ENCODE measurements at places on chromosomes 7 and 10.
A peak's percentile ranks its signal among the peaks of the same experiment; 100 is the strongest.

DNA sequence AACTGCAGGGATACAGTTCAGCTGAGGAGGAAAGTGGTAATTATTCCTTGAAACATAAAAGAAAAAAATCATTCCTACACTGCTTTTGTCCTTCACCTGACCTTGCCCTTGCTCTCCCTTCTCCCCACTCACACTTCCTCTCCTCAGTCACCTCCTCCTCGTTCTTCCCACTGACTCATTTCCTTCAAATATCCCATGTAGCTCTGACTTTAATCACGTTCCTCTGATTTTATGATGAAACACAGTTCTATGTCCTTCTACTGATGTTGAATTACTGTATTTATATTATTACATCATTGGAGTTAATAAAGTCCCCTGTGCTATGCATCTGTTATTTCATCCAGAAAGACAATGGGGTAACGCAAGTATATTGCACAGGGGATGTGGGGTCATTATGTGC, 575.6 kb downstream of the POM121L12 start:
- no peak for DNase-seq

DNA sequence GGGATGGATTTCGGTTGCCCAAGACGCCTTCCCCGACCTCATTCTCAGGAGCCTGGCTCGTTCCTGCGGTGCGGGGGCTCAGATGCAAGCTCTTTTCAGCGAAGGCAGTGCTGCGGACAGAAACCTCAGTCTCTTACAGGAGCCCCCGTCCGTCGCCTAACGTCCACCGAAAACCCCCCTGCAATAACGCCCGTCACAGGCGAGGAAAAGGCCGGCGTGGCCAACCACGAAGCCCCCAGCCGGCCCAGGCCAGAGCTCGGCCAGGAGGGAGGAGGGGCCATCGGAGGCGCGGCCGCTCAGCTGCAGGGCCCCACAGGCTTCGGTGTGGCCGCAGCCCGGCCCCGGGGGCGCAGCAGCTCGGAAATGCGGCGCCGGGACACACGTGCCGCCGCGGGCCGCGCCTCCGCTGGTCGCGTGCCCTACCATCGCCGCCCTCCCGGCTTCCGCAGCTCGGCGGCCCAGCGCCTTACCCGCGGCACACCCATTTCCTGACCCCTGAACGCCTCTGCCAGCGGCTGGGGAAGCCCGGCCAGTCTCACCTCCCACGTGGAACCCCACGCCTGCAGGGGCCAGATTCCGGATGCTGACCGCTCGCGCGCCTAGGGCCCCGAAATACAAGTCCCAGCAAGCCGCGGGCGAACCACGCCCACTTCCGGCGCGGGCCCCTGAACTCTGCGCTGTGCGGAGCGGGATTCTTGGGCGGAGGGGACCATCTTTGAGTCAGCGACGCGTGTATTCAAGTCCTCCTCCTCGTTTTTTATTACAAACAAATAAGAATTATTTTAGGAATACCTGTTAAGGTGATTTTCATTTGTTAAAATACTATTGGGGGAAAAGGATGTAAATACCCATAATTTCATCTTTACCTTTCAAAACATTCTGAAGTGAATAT, at the start of gene ZNF239:
Gene ZNF239 (minus strand): TSS at position 616 of the 892 bp plus-strand sequence. CDS start 16,537 bp downstream, outside the sequence.
- peak; percentile 89 for DNase-seq

DNA sequence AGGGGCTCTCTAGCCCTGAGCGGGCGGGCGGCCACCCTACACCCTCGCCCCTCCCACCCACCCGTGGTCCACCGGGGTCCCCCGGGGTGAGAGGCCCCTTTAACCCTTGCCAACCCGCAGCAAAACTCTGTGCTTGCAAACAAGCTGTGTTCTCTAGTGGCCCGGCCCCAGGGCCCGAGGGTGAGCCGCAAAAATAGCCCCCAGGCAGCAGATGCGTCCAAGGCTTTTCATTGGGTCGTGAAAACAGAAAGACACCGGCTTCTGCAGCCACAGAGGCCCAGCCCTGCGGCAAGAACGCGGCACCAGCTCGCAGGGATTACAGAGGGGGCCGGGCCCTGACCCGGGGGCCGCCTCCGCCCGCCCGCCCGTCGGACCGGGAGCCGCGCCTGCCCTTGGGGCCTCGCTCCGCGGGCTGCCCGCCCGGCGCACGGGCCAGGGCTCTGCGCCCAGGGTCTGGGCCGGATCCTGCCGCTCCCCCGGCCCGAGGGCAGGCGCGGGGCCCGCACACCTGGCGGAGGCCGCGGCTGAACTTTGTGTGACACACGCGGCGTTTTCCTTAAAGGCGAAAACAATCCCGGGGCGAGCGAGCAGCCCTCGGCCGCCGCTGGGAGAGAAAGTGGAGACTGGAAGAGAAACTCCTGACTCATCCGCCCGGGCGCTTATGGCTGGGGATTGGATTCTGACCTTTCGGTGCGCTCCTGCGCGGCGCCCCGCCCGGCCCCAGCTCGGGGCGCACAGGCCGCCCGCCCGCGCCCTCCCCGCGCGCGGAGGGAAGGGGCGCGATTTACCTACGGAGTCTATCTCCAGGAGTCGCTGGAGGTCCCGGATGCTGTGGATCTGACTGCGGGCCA, 2.8 kb downstream of the PDGFA start:
- DNase-seq = peak; percentile 70

DNA sequence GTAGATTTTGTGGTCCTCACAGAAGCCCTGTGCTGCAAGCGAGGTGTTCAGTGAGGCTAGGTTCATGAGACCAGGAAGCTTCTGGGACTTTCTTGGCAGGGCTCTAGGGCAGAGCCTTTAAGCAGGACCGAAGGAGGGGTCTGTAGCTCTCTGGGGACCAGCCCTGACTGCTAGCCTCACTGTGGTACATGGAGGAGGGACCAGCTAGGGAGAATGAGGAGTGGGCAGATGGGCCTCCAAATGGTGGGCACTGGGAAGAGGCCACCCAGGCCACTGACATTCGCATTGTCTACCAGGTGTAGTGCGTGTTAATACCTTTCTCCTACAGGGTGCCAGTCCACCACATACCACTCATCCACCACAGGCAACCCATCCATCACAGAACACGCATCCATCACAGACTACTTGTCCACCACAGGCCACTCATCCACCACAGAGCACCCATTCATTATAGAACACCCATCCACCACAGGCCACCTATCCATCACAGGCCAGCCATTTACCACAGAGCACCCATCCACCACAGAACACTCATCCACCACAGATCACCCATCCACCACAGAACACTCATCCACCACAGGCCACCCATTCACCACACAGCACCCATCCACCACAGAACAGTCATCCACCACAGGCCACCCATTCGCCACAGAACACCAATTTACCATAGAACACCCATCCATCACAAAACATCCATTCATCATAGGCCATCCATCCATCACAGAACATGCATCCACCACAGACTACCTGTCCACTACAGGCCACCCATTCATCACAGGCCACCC, 31.6 kb upstream of the ZNF488 start:
- no peak for DNase-seq

GRCh38 chr7:2508327-2509215, 11.0 kb upstream of the LFNG start:
- peak; percentile 61 for DNase-seq

DNA sequence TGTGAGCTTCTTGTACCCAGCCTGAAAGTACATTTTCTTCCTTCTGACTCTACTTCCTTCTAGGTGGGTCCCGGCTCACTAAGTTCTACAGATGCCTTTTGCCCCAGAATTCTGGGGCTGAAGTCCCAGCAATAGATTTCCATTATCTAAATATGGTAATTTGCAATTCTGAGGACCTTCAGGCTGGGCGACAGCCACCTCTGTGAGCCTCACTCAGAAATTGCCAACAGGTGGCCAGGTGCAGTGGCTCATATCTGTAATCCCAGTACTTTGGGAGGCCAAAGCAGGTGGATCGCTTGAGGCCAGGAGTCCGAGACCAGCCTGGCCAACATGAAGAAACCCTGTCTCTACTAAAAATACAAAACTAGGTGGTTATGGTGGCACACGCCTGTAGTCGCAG, 23.7 kb downstream of the CREM start:
- DNase-seq = no peak

- peak; percentile 31 for DNase-seq
Measured at GRCh38 chr7:130145424-130146100, 59.6 kb downstream of the TMEM209 start.

GRCh38 chr10:95513941-95514392, 47.2 kb downstream of the SORBS1 start:
- DNase-seq = peak; percentile 29

DNA sequence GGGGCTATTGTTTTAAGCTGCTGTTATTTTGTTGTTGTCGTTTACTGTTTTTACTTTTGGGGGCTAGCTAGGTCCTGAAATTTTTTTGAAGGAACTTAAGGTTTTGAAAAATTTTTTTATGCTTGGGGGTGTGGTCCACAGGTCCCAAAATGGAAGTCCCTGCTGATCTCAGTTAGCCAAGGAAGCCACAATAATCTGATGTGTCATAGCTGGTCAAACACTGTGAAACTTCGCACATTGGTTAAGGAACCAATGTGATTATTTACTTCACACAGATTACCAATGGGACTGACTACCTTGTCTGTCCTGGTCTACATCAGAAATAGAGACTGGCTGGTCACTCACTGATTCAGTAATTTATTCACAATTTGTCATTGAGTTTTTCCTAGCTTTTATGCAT, 29.5 kb upstream of the HYCC1 start:
- DNase-seq = no peak

DNA sequence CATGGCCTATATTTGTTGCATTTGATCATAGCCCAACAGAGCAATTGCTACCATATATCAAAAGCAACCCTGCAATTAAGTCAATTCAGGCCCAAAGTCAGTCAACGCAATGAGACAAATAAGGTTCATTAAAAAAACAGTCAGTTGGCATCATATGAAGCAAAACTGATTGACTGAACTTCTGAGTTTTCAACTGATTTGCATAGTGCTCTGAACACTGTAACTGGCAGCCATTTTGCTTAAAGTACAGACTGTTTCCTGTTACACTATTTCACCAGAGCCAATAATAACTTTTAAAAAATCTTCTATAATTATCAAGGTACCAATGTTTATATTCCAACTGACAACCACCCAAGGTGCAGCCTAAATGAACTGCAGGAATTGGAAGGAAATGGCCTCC, 68.4 kb upstream of the RAPGEF5 start:
- no peak for DNase-seq

GRCh38 chr7:134785842-134786241, 6.4 kb downstream of the CALD1 start:
- no peak for DNase-seq

GRCh38 chr7:22675917-22676343, 51.1 kb upstream of the IL6 start:
- peak; percentile 41 for DNase-seq
